ENCODE measurements at places on chromosomes 7 and 10. TPM values are rescaled to one million over a fixed set of nuclear protein-coding genes. Genes with fewer than 3 reads are reported as not detected.

GLI3 gene
- 4.1 TPM for total RNA-seq

FOXI2 gene
- total RNA-seq = not detected

NXPH1 gene
- 47.4 TPM for total RNA-seq

SPDYE5 gene
- total RNA-seq = not detected

PTPRE gene
- 19.8 TPM for total RNA-seq

MKI67 gene
- total RNA-seq = 1.7 TPM

TWIST1 gene
- total RNA-seq = 0.62 TPM

TUBAL3 gene
- total RNA-seq = not detected

WEE2 gene
- 0.16 TPM for total RNA-seq

DNA sequence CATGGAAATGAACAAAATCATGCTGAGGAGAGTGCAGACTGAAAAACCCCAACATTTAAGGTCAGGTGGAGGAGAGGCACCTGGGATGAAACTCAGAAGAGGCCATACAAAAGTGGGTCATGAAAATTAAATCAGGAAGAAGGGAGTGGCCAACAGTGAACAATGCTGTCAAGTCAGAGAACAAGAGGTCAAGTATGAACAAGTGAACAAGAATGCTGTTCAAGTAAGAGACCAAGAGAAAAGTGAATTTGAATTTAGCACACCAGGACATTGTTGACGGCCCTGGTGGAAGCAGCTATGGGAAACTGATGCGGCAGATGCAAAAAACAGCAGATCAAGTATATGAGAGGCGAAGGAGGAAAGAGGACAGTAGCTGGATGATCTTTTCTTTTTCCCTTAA is 7.9 kb downstream of the CEP41 start:
- no peak for DNase-seq

GRCh38 chr10:36765782-36766414 is 359.5 kb upstream of the ANKRD30A start:
- DNase-seq = no peak

GRCh38 chr10:23338155-23338828 is 6.3 kb downstream of the C10orf67 start:
- DNase-seq = no peak

DNA sequence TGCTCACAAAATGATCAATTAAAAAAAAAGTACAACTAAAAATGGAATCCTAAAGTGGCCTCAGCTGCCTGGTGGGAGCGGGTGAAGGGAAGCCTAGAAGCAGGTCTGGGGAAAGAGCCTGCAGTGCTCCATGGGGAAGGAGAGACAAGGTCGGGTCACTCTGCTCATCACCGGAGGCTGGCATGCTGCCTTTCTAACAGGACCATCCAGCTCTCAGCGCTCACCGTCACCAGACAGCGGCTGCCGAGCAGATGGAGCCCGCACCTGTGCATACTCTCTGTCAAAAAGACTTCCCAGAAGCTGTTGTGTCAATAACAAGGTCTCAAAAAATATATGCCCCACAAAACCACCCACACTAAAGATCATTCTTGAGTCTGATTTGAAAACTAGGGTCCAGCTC is 112.8 kb downstream of the BAMBI start:
- no peak for DNase-seq

GRCh38 chr10:69769395-69769992 is 32.2 kb upstream of the COL13A1 start:
- DNase-seq = no peak

DNA sequence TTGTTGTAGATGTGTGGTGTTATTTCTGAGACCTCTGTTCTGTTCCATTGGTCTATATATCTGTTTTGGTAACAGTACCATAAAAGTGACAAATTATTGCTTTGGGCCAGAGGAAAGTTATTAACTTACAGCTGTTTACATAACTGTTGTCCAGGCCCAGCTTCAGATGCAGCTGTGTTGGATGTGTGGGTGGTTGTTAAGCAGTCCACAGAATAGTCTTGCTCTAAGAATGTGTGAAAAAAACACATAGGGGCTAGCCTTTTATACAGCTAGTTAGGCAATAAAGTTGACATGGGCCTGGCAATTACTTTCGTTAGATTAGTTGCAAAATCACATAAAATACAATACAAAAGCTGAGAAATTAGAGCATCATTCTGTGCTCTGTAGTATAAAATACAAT is 31.9 kb downstream of the DLD start:
- DNase-seq = no peak

- no peak for DNase-seq
Observed at GRCh38 chr10:80451132-80451531, 3.0 kb upstream of the TSPAN14 start.

DNA sequence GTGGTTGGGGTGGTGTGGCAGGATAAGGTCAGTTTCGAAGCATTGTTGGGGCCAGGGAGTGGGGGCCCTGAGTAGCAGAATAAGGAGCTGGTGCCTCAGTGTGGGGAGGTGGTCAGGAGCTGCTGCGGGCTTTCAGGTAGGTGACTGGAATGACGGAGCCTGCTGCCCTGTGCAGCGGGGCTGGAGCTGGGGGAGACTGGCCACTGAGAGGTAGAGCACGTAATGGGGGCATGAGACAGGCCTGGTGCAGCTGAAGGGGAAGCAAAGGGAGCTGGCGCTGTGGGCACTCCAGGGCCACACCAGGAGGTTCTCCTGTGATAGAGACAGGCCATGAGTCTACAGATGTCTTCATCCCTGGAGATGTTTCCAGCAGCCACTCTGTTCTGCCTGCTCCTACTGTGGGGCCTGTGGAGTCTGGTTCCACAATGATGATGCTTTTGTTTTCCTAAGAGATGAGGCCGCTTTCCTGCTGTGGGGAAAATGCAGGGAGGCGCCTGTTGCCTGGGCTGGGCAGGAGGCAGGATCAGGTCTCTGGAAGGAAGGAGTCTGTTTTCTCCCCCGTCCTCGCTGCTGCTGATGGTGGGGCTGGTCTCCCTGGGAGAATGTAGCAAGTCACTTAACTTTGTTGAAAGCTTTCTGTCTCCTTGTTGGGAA is 31.1 kb downstream of the NUB1 start:
- no peak for DNase-seq

GRCh38 chr7:38274486-38274885 is 1.1 kb upstream of the TARP start:
- no peak for DNase-seq

DNA sequence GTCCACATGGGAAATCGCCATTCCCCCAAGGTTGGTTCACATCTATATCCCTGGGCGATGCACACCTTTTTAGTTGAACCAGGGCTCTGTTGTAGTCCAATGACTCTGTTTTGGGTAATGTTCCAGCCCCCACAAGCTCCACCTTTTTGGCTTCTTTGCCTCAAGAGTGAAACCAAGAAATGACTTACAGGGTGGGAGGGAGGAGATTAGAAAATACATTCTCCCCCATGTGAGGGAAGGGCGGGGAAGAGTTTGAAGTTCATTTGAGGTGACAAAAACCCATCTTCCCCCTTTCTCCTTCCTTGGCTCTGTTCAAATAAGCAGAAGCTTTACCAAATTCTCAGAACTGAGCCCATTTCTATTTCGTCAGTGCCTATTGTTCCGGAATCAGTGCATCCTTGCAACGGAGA is 82.8 kb downstream of the GATA3 start:
- no peak for DNase-seq

DNA sequence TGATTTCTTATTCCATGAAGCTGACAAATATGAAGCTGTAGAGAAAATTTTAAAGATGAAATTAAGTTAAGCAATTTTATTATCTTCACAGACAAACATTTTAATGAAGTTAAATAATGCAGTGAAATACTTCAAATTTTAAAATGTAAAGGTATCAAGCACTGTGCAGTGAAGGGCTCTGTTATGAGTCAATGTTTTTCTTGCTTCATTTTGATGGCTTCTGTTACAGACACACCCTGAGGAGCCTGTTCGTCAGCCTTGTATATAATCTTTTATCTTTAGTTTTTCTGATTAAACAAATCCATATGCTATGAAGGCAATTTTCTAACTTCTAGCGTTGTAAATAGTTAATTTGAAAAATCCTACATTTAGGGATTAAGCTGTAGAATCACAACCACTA is 18.5 kb downstream of the VSTM2A start:
- DNase-seq = no peak

- no peak for DNase-seq
Observed at GRCh38 chr10:52769966-52770365, 2.6 kb downstream of the MBL2 start.

- peak; percentile 17 for DNase-seq
Observed at GRCh38 chr10:46305079-46305818, 18.5 kb downstream of the ANTXRL start.

DNA sequence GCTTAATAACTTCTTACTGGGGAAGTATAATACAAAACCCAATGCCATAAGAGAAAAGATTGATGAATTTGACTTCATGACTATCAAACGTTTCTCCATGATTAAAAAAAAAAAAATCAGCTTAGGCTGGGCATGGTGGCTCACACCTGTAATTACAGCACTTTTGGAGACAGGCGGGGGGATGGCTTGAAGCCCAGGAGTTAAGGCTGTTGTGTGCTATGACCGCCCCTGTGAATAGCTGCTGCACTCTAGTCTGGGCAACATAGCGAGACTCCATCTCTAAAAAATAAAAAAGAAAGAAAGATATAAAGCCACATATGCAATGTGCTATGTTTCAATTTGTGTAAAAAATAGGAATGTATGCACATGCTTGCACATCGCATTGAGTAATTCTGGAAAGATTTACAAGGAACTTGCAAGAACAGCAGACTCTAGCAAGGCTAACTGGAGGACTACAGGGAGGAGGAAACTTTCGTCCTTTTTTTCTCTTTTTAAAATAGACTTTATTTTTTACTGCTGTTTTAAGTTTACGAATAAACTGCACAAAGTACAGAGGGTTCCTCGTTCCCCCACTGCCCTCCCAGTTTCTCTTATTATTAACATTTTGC is 10.3 kb upstream of the RARRES2 start:
- no peak for DNase-seq

- DNase-seq = no peak
Observed at GRCh38 chr7:64863021-64863420, 40.1 kb upstream of the ZNF273 start.

DNA sequence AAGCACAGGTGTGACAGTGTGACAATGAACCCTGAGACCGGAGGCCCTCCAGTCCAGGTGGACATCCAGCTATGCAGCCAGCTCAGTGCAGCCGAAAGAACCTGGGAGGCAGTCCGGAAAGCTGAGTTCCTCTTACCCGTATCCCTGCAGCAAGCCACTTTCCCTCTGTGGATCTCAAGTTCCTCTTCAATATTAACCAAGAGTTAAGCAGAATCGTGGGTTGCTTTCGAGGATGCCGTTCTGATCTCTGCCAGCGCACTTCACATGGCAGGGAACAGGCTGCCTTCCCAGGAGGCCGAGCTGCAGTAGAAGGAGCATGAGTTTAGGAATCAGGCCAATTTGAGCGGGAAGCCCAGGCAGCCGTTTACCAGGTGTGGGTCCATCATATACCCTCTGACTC is 591.6 kb downstream of the SDK1 start:
- no peak for DNase-seq

DNA sequence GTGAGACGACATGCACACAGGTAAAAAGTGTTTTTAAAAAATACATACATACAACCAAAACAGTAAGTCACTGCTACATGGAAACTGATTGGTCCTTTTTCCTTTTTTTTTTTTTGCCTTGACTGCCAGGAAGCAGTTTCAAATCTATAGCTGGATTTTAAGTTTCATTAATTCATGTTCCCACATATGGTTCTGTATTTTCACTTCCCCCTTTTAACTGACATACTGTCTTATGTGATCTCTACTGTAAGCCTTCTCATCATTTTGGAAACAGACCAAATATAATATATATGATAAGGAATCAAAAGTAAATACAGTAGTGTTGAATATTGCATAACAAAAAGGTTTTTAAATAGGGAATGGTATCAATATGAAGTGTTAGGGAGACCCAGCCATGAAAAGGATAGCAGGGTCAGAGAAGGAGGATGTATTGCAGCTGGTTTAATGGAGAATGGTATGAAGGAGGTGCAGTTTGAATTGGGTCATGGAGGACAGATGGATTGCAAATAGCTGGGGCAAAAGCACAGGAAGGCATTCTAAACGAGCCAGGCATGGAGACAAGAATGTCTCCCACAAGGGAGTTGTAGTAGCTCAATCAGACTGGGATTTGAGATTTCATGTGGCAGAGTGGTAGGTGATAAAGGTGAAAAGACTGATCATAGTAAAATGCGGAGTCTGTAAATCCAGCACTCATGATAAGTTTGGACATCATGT is 5.4 kb downstream of the CAV1 start:
- DNase-seq = no peak
